Urothelium cell line (cell line): ENCODE measurements at places on chromosomes 12 and 14.

DNA sequence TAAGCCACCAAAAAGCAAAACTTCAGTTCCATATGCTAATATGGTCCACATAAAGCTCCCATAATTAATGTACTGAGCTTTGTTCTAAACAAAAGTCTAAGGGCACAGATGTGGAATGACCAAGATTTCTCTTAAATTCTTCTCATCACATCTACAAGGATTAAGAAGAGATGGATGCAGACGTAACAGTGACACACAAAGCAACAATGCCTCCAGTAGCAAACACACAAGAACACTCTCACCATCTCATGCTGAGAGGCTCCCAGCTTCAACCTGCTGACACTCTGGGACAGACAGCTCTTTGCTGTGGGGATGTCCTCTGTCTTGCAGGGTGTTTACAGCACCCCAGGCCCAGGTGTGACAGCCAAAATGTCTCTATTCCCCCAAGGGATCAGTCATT, 48.2 kb downstream of the SETD3 start:
- no peak for DNase-seq

DNA sequence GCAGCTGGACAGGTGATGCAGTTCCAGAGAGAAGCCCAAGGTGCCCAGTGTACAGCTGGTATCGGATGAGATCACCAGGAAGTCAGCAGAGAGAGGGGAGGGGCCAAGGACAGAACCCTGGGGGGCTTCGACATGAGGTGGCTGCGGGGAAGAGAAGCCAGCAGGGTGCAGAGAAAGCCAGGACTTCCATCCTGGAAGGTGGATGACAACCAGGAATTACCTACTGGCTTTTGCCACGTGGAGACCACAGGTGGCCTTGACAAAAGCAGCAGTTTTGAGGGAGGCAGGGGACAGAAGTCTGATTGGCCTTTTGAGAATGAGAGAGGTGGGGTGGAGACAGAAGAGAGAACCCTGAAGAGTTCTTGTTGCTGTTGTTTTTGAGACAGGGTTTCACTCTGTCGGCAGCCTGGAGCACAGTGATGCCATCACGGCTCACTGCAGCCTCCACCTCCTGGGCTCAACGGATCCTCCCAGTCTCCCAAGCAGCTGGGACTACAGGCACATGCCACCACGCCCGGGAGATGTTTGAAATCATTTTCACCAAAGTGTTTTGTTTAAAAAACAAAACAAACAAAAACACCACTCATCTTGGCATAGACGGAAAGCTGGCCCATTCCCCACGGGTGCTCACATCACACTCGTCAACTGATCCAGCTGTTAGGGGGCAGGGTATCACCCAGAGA, 35.2 kb downstream of the CDC42BPB start:
- DNase-seq: no peak

GRCh38 chr12:89665556-89665955, 43.1 kb downstream of the ATP2B1 start:
- DNase-seq: no peak

DNA sequence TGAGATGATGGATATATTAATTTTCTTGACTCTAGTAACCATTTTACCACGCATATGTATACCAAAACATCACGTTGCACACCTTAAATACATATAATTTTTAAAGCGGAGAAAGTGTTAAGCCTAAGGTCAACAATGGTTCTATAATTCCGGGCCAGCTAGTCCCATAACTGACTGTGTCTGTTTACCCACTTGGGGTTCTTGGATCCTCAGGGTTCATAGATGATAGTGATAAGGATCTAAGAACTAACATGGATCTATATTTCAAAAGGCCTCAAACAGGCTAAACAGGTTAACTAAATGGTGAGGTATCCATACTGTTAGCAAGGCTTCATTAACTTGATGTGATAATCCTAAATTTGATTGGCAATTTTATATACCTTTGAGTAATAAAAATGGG, 9.8 kb downstream of the SLC38A1 start:
- no peak for DNase-seq

DNA sequence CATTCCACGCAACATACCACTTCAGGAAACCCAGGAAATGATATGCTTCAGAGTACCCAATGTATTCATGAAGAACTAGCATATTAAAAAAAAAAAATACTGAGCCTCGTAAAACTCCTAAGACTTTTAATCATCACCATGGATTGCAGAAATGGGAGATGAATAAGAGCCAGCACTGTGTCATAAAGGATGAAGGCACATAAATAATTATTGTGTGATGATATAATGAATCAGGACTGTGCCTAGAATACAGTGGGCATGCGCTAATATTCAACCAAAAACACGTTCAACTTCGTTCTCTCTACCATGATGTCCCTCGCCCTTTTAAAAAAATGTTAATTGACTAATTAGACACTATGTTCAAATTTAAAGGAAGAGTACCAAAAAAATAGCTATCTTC, 68.7 kb downstream of the CIT start:
- DNase-seq: no peak

DNA sequence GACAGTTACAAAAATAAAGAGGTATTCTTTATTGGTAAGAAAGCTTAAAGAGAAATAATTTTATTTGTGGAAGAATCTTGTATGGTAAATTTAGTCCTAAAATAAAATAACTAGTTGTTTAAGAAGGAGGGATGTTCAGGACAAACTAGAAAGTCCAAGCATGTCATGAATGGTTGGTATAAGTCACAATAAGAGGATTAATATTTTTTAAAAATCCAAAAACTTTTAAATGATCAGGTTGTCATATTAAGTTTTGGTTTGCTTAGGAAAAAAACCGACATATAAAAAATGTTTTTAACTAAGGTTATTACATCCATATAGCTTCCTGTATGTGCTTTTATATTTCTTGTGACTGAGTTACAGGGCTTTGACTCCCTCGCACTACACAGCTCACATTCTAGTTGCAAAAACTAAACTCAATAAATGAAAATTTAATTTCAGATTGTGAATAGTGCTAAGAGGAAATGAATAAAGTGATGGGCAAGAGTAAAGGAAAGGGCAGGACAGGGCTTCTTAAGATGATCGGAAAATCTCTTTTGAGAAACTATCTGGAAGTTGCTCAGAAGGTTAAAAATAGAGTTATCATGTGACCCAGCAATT, 80.7 kb upstream of the METAP2 start:
- DNase-seq: no peak

DNA sequence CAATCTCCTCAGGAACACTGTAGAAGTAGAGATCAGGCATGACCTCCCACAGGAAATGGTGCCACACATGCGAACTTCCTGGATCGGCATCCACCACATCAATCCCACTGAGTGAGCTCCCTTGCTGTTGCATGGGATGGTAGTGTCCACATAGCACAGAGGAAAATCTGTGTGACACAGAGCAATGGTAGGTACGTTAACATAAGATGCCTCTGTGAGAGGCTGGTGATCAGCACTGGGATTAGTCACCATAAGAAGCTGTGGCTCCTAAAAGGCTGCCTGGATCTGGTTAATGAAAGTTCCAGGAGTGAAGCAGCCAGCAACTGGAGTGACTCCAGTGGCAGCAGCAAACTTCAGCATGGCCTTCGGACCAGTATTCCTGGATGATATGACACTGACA, 21.8 kb downstream of the WDHD1 start:
- DNase-seq: no peak

GRCh38 chr14:70934084-70934483, 26.8 kb downstream of the PCNX1 start:
- no peak for DNase-seq

DNA sequence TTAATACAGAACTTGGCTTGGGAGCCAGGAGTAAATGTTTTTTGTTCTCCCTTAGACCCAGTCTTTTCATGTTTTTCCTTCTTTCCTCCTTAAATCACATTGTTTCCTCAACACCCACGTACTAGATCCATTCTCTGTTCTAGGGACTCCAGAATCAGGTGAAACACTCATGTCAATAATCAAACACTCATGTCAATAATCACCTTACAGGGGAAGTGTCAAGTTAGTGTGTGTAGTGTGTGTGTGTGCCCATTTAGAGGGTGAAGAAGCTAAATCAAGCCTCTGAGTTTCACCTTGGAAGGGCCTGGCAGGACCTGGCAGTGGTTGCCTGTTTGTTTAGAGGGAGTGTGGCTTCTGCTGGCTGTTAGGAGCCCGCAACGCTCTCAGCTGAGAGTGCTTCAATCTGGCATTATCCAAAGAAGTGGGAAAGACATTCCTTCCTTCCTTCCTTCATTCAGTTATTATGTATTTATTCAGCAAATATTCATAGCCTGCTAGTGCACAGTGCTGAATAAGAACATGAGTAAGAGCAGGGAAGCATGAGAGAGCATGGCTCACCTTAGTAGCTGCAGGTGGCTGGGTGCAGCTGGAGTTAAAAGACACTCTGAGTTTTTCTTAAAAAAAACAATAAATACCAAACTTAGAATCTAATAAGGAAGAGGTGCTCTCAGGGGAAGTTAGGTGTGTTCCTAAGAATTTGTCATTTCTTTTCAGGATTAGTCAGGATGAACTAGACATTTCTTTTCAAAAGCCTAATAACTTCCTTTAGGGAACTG, 17.6 kb upstream of the EID3 start:
- peak; percentile 13 for DNase-seq

DNA sequence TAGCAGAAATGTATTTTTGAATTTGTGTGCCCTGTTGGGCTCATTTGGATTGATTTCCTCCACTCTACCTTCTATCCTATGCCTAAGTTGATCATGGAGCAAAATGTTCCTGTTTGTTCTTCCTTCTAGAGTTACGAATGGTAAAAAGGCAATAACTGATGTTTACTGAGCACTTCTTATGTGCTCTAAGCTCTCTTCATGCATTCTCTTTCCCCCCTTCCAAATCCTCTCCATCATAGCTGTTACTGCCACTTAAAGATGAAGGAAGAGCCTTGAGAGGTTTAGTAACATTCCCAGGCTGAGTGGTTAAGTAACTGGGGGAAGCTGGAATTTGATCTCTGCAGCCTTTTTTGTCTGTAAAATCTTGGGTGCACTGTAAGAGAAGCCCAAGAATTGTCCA, 60.1 kb downstream of the CHST11 start:
- DNase-seq: no peak

DNA sequence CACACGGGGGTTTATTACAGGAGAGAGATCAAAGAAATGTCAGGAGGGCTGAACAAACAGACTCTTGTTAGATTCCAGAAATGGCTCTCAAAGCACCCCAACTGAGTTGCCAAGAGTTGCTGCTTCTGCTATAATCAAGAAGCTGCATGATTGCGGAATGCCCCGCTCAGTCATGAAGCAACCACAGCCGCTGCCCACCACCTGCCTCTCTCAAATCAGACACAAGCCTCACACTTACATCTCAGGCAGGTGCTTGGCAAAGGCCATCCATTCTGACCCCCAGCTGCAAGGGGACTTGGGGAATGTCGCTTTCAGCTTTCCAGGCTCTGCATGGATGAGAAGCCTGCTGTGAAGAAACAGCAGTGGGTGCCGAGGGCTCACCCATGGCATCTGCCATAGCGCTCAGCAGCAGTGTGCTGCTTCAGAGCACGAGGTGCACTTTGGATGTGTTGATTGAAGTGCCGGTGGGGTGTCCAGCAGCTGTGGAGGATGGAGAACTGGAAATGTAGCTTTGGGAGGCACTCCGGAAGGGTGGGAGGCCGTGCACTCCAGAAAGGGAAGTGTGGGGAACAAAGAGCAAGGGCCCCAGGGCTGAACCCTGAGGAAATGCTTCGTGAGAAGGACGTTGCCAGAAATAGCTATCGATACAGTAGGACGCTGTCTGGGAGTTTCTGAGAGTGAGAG, 37.7 kb downstream of the LRRC74A start:
- no peak for DNase-seq

- no peak for DNase-seq
Measured at GRCh38 chr12:31471823-31472222, 119.1 kb downstream of the DENND5B start.

DNA sequence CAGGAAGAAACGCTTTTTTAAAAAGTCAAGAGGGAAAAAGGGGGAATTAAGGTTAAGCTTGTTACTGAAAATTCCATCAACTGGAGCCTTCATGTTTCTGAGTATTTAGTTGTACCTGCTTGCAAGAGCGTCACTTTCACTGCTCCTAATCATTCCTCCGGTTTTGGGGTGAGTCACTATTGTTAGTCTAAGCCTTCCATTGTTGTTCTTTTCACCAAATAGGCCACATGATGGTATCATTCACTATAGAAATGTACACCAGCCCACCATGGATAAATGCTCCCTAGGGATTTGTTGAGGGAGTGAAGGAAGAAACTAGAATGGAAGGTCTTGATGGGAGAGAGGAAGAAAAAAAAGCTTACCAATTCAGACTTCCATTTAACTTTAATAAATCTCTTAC, 3.0 kb downstream of the IL22 start:
- DNase-seq: no peak

- DNase-seq: no peak
Measured at GRCh38 chr14:78974691-78975090, 804.5 kb downstream of the NRXN3 start.

DNA sequence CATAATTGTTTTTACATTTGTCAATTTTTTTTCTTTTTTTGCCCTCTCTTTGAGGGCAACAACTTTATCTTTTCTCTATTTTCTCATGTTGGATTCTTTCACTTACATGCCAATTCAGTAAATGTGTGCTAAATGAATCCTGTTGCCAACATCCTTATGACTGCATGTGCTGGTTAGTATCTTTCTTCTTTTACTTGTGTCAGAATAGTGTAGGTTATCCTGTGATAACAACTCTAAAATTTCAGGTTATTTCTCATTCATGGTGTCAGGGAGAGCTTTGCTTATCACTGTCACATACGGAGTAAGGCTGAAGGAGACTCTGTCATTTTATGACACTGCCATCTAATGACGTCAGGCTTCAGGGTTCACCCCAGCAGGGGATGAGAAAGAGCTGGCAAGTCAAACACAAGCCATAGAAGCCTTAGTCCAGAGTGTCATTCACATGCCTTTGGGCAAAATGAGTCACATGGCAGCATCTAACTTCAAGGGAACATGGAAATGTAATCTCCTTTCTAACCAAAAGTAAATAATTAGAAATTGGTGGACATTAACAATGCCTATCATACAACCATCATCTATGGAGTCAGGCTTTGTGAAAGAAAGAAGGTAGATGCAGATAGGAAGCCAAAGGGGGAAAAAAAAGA, 242.5 kb upstream of the ATP2B1 start:
- no peak for DNase-seq

DNA sequence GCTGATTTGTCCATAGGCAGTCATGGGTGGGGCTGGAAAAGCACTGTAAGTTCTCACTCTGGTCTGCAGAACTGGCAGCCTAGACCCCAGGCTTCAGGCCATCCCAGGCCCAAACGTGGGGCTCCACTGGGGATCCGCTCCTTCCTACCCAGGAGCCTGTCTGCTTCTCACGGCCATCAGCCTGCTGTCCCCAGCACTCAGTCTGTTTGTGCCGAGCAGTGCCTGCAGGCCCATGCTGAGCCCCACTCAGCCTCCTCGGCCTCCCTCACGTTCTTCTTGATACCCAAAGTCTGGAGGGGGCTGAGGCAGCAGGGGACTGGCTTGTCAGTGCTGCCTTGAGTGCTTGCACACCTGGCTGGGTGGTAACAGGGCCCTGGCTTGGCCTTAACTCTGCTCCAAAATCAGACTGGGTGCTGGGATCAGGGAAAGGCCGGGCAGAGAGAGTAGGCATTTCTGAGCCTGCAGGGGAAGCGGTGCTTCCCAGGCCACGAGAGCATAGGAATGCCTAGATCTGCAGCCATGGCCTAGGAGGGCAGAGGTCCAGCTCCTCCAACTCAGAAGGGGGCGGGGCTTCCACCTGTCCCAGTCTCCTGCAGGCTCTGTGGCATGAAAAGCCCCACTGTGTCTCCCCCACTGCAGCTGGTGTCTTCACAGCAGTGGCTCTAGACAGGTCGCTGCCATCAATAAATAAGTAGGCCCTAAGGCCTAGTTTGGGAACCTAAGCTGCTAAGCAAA, 772.4 kb upstream of the FBXO33 start:
- no peak for DNase-seq
